ENCODE measurements at places on chromosomes 5 and 9.

DNA sequence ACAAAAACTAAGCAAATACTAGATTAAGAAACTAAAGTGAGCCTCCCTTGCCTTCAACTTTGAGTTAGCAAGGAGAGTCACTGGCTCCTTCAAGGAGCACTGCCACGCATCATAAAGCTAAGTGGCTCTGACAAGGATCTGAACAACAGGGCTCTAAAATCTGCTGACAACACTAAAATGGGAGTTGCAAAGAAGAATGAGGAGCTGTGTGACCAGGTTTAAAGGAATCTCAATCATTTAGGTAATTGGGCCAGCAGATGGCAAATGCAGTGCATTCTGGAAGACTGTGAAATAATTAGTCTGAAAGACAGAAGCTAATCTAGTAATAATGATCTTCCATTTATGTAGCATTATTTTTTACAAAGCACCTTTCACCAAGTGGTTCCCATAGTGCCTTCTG is 297.0 kb upstream of the TAS2R1 start:
- no peak for DNase-seq

DNA sequence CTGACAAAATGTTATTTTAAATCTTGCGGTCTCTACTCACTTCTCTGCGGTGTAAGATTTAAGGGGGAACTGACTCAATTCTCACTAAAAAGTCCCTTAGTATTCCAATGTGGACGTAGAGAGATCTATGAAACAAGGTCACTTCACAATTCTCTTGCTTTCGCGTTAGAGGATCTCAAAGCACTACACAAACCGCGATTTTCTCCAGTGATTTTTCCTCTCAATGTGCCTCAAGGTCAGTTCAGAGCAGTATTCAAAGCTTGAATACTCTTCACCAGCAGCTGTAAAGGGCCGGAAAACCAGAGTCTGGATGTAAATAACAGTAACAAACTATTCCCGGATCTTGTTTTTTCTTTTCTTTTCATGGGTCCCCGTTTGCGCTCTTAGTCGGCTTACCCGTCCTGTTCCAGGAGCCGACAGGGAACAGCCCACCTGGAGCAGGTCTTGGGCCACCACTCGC is 128.2 kb downstream of the TMEM161B start:
- DNase-seq, result no peak

- DNase-seq, result no peak
These were observed 191.6 kb downstream of the C9orf152 start for GRCh38 chr9:110016340-110016739.

- no peak for DNase-seq
These were observed 71.4 kb downstream of the MED27 start for GRCh38 chr9:132008184-132008803.

DNA sequence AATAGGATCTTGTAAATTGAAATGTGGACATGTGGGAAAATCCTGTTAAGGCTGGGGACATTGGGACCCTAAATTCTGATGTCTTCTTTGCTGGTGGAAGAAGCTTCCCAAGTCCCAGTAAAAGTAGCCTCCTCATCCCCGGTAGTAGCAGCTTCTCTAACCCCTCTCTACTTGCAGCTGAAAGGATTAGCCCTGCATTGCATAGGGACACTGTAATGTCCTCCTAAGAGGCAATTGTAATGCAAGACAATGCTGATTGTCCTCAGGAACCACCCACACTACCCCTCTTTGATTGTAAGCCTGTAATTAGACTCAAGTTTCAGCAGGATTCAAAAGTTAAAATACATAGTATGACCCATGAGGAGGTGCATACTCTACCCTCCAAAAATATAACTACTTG is 1938.4 kb upstream of the C9orf72 start:
- no peak for DNase-seq

DNA sequence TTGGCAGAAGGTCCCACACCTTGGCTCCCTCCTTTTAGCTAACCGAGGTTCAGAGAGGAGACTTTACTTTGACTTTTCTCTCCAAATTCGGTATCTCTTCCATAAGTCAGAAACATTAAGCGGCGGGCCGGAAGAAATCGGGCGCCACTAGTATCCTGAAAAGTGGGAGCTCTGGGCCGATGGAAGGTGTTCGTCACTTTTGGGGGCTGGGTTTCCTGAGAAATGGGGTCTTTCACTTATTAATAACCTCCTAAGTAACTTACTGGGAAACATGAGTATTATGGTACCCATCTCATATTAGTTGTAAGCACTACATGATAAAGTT is 716 bp downstream of the STX17 start:
- DNase-seq, result no peak

DNA sequence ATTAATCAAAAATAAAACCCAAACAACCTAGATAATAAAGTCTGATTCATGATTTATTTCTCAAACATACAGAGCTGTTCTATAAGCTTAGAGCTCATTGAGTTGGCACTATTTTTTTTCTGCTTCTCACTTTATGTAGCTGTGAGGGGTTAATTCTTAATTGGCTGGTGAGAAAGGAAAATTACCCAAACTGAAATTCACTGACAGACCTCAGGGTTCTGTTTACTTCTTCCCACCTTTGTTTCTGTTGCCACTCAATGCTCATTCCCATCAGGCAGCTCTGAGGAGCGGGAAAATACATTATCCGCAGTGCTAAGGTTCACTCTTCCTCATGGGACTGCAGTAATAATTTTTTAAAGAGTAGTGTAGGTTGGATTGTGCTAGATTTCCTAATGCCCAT is 139.9 kb downstream of the KCTD16 start:
- no peak for DNase-seq

GRCh38 chr9:16028548-16028947 is 475.7 kb downstream of the CCDC171 start:
- no peak for DNase-seq

- no peak for DNase-seq
These were observed 90.1 kb downstream of the STARD4 start for GRCh38 chr5:111422245-111422644.

DNA sequence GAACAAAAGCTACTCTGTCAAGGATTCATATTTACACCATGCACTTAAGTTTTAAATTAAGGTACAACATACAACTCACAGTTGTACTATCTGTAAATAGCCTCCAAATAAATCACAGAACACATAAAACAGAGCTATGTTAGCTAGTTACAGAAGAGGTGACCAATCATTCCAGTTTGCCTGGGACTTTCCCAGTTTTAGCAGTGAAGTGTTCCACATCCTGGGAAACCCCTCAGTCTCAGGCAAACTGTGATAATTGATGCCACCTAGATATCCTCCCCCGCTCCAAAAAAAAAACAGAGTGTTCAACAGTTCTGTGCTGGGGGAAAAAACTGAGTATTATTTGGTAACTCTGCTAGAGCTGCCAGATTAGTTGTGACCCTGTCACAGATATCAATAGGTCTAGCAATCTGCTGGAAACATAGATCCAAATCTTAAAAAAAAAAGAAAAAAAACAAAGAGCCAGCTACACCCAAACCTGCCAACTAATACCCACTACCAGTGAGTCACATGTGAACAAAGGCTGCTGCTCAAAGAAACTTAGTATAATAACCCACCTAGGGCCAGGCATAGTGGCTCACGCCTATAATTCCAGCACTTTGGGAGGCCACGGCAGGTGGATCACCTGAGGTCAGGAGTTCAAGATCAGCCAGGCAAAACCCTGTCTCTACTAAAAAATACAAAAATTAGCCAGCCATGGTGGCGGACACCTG is 5.7 kb downstream of the TBCA start:
- no peak for DNase-seq

GRCh38 chr5:82376307-82376706 is 98.2 kb upstream of the RPS23 start:
- DNase-seq, result no peak

- no peak for DNase-seq
These were observed 13.1 kb downstream of the FOCAD start for GRCh38 chr9:20697021-20697719.

- DNase-seq, result no peak
These were observed 6.6 kb downstream of the SPATA31E1 start for GRCh38 chr9:87889065-87889881.

DNA sequence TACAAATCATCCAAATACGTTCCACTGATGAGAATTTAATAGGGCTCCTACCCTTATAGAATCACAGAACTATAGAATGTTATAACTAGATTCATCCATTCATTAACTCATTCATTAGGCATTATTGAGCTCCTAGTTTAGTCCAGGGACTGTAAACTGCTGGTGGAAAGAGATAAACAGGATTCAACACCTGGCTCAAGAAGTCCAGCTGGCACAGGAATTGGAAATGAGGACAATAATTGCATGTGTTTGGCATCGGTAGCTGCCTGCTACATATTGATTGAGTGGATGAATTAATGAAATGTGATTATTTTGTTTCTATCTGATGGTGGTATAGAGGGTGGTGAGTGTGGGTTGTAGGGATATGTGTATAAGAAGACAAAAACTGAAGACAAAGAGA is 100.8 kb upstream of the TLE1 start:
- no peak for DNase-seq

GRCh38 chr9:34276772-34277171 is 52.3 kb downstream of the KIF24 start:
- DNase-seq, result no peak

- DNase-seq, result no peak
These were observed 165.0 kb upstream of the HMHB1 start for GRCh38 chr5:143646961-143647360.

Measured in stimulated activated CD8-positive, alpha-beta memory T cell treated with anti-CD3 and anti-CD28 coated beads, Interleukin-15, amount 100 ng/mL, for 48 hours (primary cell).